Fibroblast of skin of back (primary cell): ENCODE measurements at places on chromosomes 4 and X.

DNA sequence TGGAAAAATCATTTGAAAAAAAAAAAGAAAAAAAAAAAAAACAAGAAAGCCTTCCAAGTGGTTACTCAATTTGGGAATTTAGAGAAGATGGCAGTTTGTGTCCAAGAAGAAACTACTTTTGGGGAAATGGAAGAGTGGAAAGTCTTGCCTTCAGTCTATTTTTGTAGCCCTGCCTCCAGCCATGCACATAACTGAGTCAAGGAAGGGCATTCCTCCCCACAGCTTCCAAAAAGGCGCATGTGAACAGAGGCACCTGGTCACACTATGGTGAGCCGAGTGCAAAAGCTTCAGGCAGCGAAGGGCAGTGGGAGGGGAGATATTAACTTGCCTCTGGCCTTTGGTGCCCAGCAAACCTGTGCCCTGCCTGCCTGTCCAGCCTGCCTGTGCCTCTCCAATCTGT, 163.7 kb downstream of the SMIM20 start:
- no peak for DNase-seq

- no peak for DNase-seq
Observed at GRCh38 chr4:18445110-18445509, 423.6 kb upstream of the LCORL start.

DNA sequence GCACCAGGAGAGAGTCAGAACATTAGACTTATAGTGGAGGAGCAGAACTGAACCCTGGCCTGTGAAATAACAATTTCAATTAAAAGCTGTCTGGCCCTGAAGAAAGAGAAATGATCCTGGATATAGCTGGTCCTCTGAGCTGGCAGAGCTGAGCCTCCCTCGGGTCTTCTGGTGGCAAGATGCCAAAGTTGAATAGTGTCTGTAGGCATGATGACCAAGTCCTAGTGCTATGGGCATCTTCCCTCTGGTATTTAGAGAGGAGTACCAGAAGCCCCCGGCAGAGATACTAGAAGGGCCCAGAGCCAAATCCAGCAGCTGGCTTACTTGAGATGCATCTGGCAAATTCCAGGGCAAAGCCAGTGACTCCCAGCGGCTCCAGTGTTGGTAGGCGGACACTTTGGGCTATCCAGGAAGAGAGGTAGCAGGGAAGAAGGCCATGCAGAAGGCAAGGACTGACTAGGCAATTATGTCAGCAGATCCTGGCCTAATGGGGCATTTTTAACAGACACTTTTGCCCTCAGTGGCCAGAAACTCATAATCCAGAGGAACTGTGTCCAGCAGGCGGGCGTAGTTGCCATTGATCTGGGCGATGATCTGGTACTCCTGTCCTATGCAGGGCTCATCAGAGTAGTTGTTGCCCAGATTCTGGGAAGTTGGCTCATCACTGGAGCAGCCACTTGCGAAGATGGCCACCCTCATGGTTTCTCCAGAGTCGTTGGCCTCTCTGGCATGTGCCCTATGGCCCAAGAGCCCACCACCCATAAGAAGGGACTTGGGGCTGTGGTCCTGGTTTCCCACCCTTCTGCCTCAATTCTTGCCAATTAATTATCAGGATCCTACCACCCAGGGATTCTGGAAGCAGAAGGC, 17.9 kb downstream of the VSIG4 start:
- DNase-seq: no peak

- no peak for DNase-seq
Observed at GRCh38 chrX:111837197-111837596, 38.8 kb upstream of the TRPC5OS start.

DNA sequence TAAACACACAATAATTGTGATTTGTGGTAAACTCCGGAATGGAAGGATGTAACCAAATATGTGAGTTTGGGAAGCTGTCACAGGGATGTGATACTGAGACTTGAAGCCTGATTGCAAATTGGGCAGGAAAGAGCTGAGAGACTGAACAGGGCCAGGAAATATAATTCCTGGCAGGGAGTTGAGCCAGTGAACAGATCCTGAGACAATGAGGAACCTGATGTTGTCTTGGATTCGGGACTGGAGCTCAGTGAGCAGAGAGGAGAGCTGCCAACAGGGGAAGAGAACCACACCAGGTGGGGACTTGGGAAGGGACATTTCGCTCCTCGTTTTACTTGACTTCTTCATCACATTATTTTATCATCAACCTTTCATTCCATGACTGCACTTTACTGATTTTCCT, 386.0 kb downstream of the TLL1 start:
- DNase-seq: no peak

DNA sequence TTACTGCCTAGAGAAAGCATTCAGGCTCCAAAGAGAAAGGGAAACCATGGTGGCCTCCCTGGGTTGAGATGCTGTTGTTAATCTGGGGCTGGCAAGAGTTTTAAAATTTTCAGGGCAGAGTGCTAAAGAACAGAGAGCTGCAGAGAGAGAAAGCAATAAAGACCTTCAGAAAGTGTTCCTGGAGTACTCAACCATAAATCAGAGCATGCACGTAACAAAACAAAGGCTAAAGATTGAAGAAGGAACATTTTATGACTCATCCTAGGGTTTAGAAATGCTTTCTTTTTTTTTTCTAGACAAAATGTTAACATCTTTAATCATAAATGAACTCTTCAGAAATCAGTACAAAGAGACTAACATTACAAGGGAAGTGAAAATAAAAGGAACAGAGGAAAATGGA, 562.3 kb upstream of the NDST4 start:
- DNase-seq: no peak

- no peak for DNase-seq
Observed at GRCh38 chr4:82124365-82124764, 249.4 kb downstream of the HNRNPD start.

DNA sequence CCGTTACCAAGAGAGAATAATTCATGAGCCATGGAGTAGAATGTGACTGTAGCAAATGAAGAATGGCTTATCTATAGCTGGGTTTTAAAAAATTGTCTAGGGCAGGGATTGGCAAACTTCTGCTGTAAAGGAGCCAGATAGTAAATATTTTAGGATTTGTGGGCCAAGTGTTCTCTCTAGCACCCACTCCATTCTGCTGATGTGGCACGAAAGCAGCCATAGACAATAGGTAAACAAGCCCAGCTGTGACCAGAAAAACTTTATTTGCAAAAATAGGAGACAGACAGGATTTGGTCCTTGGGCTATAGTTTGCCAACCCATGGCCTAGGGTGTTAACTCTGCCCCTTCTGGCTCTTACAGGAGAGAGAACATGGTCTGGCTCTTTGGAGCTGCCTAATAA, 127.2 kb downstream of the AKAP4 start:
- no peak for DNase-seq

DNA sequence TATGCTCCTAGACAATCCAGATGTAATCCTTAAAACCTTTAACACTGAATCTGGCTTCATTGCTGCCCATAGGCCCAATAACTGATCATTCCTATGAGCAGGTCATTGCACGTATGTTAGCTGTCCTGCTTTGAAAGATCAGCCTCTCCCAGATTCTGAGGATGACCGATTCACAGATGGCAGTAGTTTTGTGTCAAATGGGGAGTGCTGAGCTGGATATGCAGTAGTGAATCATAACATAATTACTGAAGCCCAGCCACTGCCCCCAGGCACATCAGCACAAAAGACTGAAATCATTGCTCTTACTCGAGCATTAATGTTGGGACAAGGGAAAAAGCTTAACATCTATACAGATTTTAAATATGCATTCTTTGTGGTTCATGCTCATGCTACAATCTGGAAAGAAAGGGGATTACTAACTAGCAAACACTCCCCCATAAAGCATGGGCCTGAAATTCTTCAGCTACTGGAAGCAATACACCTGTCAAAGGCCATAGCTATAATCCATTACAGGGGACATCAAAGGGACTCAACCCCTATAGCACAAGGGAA, 16.4 kb upstream of the ZNF280C start:
- DNase-seq: no peak
